ENCODE measurements at places on chromosomes 11 and 22.

DNA sequence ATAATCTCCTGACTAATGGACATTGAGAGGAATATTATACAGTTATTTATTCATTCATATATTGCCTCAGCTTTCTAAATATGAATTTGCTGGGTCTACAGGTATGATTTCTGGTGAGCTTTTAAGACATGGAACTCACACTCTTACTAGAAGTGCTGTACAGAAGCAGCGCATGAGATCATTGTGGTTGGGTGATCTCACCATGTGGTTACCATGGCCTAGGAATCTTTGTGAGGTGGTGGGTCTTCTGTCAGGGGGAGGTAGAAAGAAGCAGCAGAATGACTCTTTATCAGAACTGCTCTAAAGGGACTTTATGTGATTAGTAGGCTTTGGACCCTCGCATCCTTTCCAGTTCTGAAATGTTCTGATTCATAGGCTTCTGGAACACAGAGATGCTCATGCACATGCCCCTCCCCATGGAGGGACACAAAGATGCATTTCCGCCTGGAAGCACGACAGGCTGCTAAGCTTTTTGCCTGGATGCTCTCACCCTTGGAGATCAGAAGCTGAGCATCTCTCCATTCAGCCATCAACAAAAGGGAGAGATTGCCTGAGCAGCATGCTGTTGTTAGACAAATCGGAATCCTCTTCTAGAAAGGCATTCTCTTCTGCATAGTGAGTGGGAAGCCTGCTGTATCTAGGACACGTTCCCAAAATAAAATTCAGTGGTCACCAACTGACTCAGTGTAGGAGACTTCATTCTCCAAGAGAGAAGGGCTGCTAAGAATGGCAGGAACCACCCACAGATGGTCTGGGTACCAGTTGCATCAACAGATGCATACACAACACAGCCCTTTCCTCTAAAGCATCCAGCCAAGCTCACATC is 51.3 kb downstream of the KIRREL3 start:
- DNase-seq: no peak

- DNase-seq: no peak
These were observed 120.9 kb upstream of the LDLRAD3 start for GRCh38 chr11:35822815-35823495.

DNA sequence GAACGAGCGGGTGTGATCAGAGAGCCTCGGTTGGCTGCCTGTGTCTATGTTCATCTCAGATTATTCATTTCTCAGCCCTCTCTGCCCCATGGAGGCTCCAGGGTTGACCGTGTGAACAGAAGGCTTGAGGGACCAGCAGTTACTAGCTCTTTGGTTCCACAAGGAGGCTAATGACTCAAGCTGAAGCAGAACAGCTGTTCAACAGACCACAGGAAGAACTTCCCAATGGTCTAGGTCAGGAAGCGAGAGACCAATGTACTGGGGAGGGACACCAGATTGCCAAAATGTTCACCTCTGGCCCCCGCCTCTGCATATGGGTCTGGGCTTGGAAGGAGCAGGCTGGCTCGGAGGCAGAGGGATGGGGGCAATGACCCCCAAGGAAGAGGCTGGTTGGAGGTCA is 14.7 kb upstream of the PDE2A start:
- DNase-seq: no peak

DNA sequence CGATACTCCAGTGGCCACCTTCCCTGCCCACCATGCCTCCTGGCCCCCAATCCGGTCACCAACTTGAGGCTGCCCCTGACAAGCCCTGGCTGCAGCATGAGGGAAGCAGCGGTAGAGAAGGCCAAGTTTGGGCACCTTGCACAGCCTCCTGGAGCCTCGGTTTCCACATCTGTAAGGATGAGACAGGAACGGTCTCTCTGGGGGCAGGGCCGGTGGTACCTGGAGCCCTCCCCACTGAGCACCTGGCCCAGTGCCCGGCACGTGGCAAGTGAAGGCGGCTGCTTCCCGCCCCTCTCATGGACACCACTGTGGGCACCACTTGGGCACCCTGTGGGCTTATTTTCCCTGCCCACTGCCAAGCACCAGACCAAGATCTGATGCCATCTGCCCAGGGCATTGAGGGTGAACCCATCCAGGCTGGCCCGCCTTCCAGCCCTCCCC is 77.8 kb downstream of the CDKN1C start:
- DNase-seq: no peak

- DNase-seq: no peak
These were observed 37.5 kb upstream of the LYVE1 start for GRCh38 chr11:10605941-10606381.

DNA sequence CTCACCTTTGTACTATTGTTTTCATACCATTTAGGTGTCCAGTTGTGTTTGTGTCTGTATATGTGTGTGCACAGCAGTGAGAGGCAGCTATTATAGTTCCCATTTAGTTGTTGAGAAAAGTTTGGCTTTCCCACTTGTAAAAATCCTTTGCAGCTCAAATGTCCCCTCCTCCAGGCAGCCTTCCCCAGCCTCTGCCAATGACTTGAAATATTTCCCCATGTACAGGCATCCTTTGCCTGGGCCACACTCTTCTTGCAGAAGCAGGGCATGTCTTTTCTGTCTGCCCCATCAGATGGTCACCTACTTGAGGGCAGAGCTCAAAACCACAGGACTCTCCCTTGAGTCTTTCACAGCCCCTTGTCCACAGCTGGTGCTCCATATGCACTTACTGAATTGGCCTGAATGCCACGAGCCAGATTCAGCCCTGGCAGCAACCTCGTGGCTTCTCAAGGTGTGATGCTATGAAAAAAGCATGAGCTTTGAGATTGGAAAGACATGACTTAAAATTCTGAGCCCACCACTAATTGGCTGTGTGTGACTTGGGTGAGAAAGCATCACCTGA is 39.3 kb downstream of the MYEOV start:
- no peak for DNase-seq
